ENCODE measurements at places on chromosomes 4 and X.

- DNase-seq, result peak; percentile 81
Measured at GRCh38 chrX:130878350-130879341, 24.4 kb downstream of the ENOX2 start.

GRCh38 chr4:182385897-182386296, 142.7 kb downstream of the TENM3 start:
- DNase-seq, result no peak

- DNase-seq, result peak; percentile 13
Measured at GRCh38 chr4:15238720-15239119, 189.1 kb upstream of the C1QTNF7 start.

- no peak for DNase-seq
Measured at GRCh38 chr4:112884406-112884805, 165.0 kb upstream of the ANK2 start.

- DNase-seq, result no peak
Measured at GRCh38 chr4:150525321-150525868, 56.6 kb upstream of the MAB21L2 start.

- no peak for DNase-seq
Measured at GRCh38 chr4:6446130-6446482, 26.3 kb downstream of the PPP2R2C start.

GRCh38 chrX:65976161-65976560, 63.7 kb downstream of the VSIG4 start:
- no peak for DNase-seq

Measured in skeletal muscle cell (primary cell).